ENCODE measurements at places on chromosomes 2 and 18.
A peak's percentile ranks its signal among the peaks of the same experiment; 100 is the strongest.

- no peak for DNase-seq
These were observed 24.4 kb downstream of the EMILIN2 start for GRCh38 chr18:2871111-2871720.

GRCh38 chr2:237137626-237138323, 52.1 kb downstream of the COPS8 start:
- DNase-seq: no peak

DNA sequence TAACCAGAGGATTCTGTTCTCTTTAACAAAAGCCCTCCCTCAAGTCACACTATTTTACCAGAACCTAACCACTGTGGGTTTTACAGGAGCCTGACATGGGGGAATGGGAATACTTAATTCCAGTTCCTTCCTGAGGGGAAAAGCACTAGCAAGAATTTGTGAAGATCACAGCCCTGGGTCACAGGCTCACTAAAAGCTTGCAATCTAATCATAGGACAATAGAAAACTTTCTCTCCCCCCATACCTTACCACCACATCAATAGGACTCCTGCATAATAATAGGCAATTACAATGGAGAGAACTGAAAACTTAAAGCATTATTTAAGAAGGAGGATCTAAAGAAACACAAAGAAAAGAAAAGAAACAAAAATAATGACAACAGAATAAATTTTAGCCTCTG, 225.8 kb upstream of the ZNF804A start:
- DNase-seq: no peak

DNA sequence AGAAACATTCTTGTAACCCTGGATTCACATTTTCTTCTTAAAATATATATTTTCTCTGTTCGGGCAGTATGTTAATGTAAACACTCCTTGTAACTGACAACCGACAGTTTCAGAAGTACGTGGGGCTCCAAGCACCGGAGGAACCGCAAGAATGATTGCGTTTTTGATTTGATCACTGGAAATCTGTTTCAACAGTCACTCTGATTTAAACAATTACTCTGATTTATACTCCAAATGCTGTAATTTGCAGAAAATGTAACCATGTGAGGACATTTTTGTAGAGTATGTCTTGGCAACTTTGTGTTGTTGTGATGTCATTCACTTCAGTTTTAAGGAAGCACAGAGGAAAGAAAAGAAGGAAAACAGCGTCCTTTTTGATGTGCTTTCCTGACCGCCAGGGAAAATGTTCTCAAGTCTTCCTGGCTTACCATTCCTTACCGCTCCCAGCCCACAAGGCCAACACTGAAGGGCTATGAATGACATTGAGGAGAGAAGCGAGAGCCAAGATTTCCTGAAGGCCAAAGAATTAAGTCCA, 77.7 kb downstream of the APOB start:
- no peak for DNase-seq

GRCh38 chr2:40448476-40449079, 3.3 kb downstream of the SLC8A1 start:
- DNase-seq: no peak

DNA sequence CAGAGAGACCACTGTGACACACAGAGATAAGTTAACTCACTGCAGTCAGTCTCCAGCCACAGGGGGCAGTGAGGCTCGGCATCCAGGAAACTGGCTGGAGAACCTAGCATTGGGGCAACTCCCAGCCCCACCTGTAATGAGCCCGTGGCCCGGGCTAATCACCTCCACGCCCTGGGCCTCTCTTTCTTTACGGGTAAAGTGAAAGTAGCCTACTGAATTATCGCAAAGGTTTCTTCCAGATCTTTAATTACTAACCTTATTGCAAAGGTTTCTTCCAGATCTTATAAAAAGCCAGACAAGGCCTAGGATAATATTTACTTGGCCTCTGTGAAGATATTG, 45.7 kb upstream of the ACAA2 start:
- peak; percentile 78 for DNase-seq

GRCh38 chr2:117832905-117833613, 18.6 kb downstream of the DDX18 start:
- DNase-seq: peak; percentile 62

- no peak for DNase-seq
These were observed 199.3 kb downstream of the RNF144A start for GRCh38 chr2:7116511-7116910.

- DNase-seq: no peak
These were observed 49.8 kb downstream of the ADD2 start for GRCh38 chr2:70718241-70718640.

- DNase-seq: no peak
These were observed 406.8 kb downstream of the NBAS start for GRCh38 chr2:15154297-15154696.

- DNase-seq: no peak
These were observed 49.2 kb upstream of the CREB1 start for GRCh38 chr2:207480521-207481040.

- no peak for DNase-seq
These were observed 91.6 kb downstream of the ACKR3 start for GRCh38 chr2:236661061-236661761.

GRCh38 chr2:175463169-175463568, 281.7 kb upstream of the ATP5MC3 start:
- no peak for DNase-seq

DNA sequence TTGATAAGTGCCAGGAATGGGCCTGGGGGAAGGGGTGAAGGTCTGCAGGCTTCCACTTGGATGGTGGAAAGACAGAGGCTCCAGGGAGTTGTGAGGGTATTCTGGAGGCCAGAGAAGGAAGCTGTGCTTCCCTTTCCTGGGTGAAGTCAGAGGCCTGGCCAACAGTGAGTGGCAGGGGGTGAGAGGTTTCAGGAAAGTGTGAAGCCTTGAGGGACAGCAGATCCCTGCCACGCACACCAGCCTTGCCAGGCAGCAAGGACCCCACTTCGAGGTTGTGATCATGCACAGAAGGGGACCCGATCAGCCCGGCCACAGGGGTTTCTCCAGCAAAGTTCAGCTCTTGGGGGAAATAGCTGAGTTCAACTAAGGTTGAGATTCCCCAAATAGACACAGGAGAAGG, 66.5 kb downstream of the SMAD7 start:
- DNase-seq: no peak

GRCh38 chr2:96861074-96861473, 3.3 kb upstream of the ANKRD39 start:
- no peak for DNase-seq
